ENCODE measurements at places on chromosomes 16 and 17.

DNA sequence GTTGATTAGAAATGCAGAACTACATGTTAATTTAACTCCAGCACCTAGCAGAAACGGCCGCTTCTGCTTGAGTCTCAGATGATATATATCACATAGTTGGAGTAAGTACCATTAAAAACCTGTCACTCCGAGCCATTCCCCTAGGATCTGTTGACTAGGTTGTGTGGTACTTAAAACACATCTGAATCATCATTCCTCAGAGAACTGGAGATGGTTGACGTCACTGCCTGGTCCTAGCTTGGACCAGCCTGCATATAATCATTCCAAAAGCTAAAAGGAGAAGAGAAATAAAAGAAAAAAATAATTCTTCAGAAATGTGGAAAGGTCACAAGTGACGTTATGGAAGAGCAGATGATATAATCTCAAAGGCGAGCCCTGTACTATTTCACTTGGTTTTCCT, 31.3 kb upstream of the RASL10B start:
- DNase-seq = no peak

- no peak for DNase-seq
These were observed 8.1 kb downstream of the ARHGAP23 start for GRCh38 chr17:38436386-38436785.

DNA sequence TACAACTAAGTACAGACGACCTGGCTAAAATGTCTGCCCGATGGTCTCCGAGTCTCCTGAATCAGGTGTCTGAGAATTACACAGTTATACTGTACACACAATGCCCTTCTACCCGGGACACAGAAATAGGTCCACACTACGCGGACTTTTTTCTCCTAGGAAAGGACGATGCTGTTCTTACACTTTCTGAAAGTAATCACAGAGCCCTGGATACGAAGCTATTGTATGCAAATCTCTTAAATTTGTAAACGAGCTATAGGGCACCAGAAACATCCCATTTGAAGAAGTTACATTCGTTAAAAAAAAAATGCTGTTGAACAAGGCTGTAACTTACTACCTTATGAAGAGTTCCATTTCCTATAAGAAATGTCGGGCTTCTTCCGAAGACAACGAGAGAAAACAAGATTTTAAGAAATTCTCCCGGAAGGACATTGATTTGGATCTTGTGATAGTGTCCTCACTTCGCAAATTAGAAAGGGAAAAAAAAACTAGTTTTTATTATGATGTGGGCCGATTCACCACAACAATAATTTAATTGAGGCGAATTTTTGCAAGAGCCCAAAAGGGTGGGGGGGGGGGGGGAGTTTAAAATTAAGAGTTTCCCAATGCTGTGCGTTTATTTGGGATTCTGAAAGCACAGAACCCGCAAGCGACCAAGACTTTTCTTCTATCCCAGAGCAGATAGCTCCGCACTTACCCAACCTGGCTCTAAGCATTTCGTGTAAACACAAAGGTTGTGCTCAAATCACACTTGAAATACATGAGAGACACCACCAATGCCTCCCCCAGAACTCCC, 1.5 kb upstream of the SOX9 start:
- no peak for DNase-seq

DNA sequence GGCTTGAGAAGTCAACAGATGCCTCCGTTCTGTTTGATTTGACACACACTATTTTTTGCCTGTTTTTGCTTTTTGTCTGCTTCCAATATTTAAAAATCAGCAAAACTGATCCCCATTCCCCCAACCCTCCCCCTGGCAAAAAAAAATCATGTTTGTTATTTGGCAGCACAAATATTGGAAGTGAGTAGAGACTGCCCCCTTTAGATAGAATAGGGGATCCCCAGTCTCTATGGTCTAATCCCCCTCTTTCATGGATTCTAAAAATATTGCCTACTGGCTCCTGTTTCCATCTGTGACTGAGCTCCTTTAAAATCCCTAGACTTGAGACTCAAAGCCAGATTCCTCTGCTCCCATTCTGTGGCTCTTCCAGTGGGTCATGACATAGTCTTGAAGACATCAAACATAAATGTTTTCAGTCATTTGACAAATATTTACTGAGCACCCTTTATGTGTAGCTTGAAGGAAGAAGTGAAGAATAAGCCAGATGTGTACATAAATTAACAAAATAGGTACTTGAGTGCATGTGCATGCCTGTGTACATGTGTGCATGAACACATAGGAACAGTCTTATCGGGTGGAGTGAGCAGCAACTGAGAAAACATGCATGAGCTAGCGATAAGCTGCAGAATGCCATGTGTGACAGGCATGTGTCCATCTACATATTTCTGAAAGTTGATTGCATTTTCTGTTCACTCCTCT, 101.2 kb downstream of the SALL1 start:
- DNase-seq = no peak

DNA sequence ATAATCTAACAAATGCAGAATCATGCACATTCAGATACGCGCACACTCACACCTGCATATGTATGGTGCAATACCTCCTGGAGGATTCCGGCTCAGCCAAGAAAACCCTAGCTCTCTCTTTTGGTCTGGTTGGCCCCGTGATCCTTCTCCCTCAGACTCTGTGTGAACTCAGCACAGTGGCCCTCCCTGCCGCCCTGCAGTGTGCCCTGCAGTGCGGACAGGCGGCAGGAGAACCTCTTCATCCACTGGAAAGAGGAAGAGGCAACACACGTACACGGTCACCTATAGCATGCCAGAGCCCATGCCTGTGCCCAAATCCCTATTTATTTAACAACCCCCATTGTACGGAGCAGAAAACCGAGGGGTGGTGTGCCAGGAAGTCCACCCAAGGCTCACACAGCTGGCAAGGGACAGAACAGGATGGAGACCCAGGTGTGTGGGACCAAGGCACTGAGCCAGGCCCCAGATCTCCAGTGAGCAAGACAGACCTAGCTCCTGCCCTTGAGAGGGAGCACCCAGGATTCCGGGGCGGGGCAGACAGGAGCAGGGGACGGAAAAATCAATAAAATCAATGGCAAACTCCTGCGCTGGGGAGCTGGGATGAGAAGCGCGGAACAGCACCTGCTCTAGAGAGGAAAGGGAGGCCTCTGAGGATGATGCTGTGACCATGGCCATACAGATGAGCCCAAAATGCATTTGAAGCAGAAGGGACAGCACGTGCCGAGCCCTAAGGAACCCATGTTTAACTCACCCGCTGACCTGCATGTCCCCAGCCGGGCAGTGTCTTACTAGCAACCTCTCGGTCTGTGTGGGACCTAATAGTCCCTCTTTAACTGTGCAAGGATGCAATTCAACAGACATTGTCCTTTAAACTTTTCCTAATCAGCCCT, 54.7 kb upstream of the CIBAR2 start:
- no peak for DNase-seq

- DNase-seq = no peak
These were observed 137.9 kb downstream of the CDH11 start for GRCh38 chr16:64983963-64984362.

DNA sequence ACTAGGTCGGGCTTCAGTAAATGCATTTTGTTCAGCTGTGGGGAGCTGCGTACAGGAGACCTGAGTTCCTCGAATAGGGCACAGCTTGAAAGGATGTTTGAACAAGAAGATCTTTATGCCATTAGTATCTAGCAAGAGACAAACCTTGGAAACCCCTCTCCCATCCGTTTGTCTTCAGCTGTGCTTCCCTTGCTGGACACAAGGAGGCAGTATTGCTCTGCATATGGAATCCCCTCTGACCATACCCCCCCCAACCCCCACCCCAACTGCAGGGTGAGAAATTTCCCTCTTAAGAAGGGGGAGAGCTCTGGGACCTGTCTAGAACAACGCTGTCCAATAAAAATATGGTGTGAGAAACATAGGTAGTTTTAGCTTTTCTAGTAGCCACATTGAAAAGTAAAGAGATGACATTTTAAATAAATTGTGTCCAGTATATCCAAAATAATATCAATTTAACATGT, 1.6 kb downstream of the MRM1 start:
- DNase-seq = no peak

- DNase-seq = no peak
These were observed 141.3 kb downstream of the ABCC12 start for GRCh38 chr16:48014349-48015135.

GRCh38 chr16:75948441-75948840, 222.2 kb upstream of the CPHXL start:
- no peak for DNase-seq

- DNase-seq = no peak
These were observed 53.9 kb downstream of the PPM1E start for GRCh38 chr17:58809564-58809936.

GRCh38 chr16:24051125-24051524, 205.0 kb upstream of the CACNG3 start:
- DNase-seq = no peak

GRCh38 chr16:2481676-2482075, 6.7 kb downstream of the TBC1D24 start:
- DNase-seq = no peak
